B cell (primary cell): ENCODE measurements at places on chromosomes 2 and 18. TPM values are rescaled to one million over a fixed set of nuclear protein-coding genes. Genes with fewer than 3 reads are reported as not detected.
A peak's percentile ranks its signal among the peaks of the same experiment; 100 is the strongest.

DNA sequence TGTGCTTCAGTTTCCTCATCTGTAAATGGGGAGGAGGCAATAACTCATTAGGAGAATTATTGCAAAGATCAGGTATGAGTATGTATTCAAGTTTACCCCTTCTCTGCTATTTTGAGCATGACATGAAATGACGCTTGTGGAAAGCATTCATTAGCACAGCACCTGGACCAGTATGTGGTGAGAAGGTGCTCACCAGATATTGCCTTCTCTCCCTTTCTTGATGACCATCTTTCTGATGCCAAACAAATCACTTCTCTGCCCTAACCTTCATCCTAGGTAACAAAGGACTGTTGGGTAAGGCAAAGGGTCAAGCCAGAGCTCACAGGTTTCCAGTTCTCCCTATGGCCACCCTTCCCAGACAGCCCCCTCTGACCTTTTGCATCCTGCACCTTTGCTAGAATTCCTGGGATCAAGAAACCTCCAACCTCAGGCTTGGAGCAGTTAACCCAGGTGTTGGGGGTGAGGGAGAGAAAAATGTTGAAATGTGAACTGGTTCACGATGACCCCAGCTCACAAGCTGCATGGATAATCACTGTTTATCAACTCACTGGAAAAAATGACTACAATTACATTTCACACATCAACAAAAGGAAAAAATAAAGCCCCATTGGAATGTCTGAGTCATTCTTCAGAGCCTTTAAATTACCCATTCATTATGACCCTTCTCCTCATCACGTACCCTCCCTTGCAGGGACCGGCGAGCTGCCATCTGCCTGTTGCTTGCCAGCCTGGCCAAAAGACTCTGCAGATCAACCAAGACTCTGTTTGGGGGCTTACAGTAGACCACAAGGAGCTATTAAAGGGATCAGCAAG is 41.6 kb downstream of the LBH start:
- DNase-seq, result no peak

GRCh38 chr18:10878703-10879102 is 270.7 kb downstream of the PIEZO2 start:
- no peak for DNase-seq

DNA sequence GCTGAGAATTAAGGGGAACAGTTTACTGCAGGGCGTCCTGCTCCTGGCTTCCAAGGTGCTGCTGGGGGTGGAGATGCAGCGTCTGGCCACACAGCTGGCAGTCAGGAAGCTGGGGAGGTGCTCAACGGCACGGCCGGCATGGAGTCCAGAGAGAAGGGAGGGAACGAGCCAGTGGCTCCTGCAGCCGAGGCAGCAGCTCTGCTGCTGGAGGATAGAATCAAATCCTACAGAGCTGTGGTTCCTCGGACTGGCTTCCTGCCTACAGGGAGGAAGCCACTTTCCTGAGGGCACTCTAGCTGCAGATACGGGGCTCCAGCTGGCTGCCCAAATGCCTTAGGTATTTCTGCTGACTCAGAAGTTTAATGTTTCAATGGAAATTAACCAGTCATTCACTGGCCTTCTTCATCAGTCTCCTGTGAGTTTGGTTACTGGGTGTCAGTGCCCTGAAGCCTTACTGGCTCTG is 266.3 kb downstream of the TWIST2 start:
- DNase-seq, result no peak

DNA sequence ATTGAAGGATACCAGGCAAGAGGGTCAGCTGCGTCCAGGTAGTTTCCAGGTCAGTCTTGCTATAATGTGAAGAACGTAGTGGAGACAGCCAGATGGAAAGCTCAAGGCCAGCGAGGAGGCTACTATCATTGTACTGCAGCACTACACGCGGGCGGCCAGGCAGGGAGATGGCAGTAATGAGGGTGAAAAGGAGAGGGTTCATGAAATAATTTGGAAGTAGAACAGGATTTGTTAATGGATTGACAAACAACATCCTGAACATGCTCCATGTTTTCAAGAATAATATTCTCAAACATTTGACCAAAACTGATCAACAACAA is 17.1 kb downstream of the SPIRE1 start:
- no peak for DNase-seq

DNA sequence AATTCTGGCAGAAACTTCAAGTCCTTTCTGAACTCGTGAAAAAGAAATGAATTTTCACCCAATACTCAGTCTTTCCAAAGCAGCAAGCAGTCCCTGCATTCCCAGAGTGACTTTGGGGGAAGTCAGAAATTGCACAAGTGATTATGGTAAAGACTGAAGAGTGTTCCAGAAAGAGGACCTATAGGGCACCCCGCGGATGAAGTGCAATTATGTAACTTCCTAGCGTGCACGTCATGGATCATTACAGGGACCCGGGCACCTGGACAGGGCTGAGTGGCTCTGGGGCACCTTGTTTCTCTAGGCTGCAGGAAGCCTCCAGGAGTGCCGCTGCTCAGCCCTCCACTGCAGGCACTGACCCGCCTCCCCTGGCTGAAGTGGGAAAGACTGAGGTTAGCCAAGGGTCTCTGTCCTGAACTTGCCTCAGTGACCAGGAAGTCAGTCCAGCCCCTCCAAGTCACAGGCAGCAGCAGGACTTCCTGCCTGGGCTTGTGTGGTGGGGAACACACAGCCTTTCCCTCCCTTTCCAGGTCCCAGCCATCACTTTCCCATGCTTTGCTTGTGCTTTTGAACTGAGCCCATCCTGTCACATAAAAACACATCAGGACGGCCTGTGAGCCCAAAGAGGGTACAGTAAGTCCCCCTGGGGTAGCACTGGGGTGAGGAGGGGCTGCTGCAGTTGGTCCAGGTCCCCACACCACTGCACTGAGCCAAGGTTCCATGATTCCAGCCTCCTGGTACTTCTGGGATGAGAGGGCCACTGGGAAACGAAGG is 19.8 kb downstream of the TMEM185B start:
- no peak for DNase-seq

DNA sequence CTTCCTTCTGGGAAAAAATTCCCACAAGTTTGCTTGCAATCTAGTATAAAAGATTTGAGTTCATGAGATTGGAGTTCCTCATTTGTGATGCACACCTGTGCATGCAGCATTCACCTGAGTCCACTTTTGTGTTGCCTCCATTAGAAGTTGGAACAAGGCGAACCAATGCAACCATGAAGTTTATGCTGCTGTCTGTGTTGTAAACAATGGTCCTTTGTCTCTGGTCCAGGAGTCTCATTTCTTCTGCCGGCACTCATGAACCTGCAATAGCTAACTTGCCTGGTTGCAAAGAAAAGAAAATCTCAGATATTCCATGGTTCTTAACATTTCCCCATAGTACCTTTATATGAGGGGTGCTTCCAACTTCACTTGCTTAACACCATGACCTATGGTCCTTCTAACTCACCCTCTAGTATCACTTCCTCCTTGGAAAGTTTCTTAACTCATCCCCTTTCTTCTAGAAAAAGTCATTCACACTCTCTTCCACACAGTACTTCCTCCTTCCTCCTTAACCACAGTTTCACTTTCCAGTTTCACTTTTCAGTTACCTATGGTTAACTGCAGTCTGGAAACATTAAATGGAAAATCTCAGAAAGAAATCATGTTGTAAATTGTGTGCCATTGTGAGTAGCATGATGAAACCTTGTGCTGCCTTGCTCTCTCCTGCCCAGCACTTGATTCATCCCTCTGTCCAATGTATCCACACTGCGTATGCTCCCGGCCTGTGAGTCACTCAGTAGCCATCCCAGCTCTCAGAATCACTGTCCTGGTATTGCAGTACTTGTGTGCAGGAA is 128.8 kb upstream of the TRIB2 start:
- peak; percentile 86 for DNase-seq

- no peak for DNase-seq
These were observed 278.4 kb upstream of the CCDC68 start for GRCh38 chr18:55237660-55238059.

- DNase-seq, result peak; percentile 83
These were observed 12.0 kb upstream of the DARS1 start for GRCh38 chr2:135997380-135997779.

GRCh38 chr2:118296663-118297062 is 208.4 kb downstream of the INSIG2 start:
- DNase-seq, result no peak

- DNase-seq, result peak; percentile 18
These were observed 123.2 kb downstream of the PHLPP1 start for GRCh38 chr18:62838475-62839098.

CLEC4F gene
- total RNA-seq, result not detected in 2 replicates

SERPINB10 gene
- total RNA-seq, result not detected in 2 replicates

APOB gene
- total RNA-seq, result 0.12 TPM in 1 of 2 replicates, not detected in the other

LIPG gene
- not detected in 2 replicates for total RNA-seq
